ENCODE measurements at places on chromosomes 5 and 9.

DNA sequence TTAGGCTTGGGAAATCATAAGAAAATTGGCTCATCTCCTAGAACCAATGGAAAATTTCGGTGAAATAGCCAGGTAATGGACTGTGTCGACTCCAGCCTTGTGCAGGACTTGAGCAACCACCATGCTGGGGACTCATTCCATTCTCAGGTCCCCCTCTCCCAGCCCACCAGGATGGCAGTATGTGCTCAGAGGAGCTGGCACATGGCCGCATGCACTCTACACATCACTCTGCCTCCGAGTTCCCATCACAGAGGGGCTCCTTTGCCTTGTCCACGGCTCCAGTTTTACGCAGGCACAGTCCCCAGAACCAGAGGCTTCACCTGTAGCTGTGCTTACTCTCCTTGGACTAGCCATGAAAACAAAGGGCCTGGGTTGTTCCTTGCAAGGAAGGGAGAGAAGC, 149.3 kb downstream of the PAX5 start:
- no peak for DNase-seq

- DNase-seq: no peak
These were observed 137.9 kb downstream of the TMEM38B start for GRCh38 chr9:105832096-105832710.

- DNase-seq: no peak
These were observed 255.2 kb downstream of the TMEM167A start for GRCh38 chr5:82821846-82822633.

DNA sequence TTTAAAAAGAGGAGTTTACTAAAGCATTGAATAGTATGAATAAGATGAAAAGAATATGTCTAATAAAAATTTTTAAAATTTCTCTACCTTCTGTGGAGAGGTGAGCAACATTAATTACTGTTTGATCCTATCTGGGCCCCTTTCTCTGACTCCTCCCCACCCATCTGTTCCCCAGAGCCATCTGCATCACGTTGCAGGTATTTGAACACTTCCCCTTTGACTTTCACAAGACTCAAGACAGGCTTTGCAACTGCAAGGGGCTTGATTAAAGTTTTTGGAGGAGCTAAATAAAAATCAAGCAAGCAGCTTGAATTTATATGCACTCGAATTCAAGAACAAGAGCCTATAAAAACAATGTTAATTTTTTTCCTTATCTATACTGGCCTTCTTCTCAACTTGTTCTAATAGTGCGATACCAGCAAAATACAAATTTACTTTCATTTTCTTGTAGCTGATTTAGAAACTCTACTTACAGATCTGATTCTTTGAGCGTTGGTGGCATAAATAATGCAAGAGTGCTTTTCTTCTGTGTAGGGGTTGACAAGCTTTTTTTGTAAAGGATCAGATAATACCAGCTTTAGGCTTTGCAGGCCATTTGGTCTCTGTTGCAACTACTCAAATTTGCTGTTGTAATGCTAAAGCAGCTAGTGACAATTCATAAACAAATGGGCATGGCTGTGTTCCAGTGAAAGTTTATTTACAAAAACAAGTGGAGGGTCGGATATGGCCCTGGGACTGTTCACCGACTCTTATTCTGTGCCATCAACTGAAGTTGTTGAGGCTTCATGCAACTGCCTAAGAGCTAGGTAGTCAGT, 21.2 kb downstream of the TXNDC8 start:
- DNase-seq: no peak

DNA sequence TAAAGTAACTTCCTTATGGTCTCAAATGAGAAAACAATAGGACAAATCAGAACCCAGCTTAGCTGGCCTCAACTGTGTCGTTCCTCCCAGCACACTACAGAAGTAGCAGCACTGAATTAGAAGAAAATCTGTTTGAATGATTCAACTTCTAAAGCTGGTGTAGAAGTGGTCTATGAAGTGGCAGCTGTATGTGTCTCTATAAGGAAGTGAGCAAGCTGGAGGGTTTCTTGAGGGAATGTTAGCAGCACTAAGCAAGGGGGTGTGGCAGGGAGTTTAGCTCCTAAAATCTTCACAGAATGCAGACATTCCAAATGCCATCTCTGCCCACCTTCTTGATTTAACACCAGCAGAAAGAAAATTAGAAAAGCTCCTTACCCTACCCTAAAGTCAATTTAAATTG, 4.1 kb downstream of the KLF9 start:
- DNase-seq: no peak

- DNase-seq: no peak
These were observed 2216.6 kb upstream of the WWC1 start for GRCh38 chr5:166074582-166075481.

GRCh38 chr9:136603216-136603615, 57.4 kb upstream of the NOTCH1 start:
- DNase-seq: no peak

- no peak for DNase-seq
These were observed 99.2 kb downstream of the PHF2 start for GRCh38 chr9:93675336-93676150.

DNA sequence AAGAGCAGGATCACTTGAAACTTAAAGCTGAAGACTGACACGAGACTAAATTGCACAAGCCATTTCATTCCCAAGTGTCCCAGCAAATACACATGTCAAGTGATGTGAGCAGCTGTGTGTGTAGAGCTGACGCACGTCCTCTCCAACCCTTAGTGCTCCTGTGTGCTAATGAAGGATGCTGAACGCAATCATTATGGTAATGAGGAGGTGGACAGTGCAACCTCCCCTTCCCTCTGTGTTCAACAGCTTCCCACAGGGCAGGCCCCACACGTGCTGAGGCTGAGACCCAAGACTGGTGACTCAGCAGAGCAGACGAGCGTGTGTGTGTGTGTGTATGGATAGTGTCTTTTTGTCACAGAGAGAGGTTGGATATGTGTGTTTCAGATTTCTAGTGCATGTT, 702.1 kb downstream of the SEMA5A start:
- DNase-seq: no peak
